ENCODE measurements at places on chromosomes 6 and 20.
A peak's percentile ranks its signal among the peaks of the same experiment; 100 is the strongest.

GRCh38 chr6:112221981-112222852, 32.1 kb downstream of the LAMA4 start:
- DNase-seq = no peak

GRCh38 chr6:109766167-109766566, 75.1 kb downstream of the FIG4 start:
- DNase-seq = no peak

GRCh38 chr6:166497087-166497899, 89.2 kb downstream of the RAMACL start:
- DNase-seq = no peak

DNA sequence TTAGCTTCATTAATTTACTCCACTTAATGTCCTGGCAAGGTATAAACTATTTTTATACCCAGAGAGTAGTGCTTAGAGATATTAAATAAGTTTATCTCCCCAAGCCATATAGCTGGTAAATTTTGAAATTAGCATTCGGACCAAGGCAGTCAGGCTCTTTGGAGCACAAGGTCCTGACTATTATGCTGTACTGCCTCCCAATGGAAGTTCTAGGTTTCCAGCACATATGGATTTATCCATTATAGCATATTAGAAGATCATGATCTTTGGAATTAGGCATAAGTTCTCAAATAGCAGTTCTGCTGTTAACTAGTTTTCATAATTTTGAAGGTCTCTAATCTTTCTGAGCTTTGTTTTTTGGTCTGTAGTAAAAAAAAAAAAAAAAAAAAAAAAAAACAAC, 835.3 kb upstream of the EPHA7 start:
- DNase-seq = no peak

GRCh38 chr20:63471002-63471716, 1.3 kb downstream of the KCNQ2 start:
- DNase-seq = no peak

GRCh38 chr6:10824819-10825218, 13.5 kb downstream of the MAK start:
- no peak for DNase-seq

DNA sequence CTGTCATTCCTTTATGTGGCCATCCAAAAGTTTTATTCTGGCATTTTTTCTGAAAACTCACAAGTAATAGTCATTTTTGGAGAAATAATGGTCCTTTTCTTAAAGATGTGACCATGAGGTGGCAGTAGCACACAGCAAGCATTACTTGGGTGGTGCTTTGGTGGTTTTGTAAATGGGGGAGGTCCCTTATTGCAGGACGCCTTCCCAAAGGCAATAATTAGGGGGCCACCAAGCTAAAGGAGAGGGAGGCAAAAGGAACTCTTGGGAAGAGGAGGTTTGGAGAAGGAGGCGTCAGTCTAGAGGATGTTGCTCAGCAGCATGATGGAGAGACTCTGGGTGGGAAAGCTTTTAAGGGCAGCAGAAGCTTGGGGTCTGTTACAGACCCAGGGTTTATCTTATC, 422.6 kb upstream of the MMS22L start:
- DNase-seq = no peak

DNA sequence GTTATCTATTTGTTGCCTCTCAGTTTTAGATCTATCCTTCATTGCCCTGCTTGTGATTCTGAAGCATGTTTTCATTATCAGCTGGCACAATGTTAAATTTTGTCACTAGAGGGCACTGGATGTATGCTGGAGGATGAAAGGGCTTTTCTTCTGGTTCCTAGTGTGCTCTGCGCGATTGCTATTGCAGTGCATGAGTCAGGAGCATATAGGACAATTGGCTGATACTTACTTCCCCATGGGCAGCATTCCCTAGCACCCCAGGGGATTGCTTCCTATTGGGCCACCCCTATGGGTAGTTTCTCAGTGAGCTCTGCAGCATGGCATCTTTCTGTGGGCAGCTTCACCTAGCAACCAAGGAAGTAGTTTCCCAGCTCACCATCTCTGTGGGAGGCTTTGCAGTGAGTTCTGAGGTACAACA, 280.3 kb upstream of the SYNCRIP start:
- DNase-seq = peak; percentile 30

- no peak for DNase-seq
These were observed 117.2 kb upstream of the ESR1 start for GRCh38 chr6:151690303-151690702.

- DNase-seq = no peak
These were observed 24.2 kb downstream of the TFAP2A start for GRCh38 chr6:10390495-10391298.

DNA sequence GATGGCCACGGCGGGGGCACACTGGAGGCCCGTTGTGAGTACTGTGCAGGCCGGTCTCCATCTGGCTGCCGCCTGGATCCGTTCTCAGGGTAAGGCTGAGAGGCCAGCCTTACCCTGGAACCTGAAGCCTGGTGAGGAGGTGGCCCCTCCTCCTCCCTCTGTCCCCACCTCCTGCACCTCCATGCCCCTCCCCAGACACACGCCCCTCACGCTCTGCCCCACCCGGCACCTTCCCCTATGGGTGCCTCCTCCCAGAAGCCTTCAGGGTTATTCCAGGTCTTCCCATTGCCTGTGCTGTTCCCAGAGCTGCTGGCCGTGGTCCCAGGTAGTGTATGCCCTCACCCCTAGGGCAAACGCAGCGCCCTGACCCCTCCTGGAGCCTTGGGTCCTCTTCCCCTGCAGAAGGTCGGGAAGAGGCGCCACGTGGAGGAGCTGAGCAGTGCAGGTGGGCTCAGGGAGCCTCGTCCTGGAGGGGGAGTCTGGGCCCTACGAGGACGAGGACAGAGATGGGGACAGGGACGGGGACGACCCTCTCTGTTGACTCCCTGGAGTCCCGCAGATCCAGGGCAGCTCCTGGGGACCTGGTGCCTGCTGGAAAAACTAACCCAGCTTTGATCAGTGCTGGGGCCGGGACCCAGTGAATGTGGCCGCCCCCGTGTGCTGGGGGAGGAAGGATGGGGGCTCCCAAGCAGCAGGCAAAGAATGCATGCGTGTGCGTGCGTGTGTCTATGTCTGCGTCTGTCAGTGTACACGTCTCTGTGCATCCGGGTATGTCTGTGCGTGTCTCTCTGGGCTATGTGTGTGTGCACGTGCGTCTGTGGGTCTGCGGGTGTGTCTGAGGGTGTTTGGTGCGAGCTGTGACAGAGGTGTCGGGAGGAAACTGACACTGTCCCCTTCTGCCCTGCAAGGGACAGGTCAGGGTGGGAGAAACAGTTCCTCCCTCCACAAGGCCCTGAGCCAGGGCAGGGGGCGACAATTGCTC, 8.2 kb upstream of the HRH3 start:
- DNase-seq = no peak

DNA sequence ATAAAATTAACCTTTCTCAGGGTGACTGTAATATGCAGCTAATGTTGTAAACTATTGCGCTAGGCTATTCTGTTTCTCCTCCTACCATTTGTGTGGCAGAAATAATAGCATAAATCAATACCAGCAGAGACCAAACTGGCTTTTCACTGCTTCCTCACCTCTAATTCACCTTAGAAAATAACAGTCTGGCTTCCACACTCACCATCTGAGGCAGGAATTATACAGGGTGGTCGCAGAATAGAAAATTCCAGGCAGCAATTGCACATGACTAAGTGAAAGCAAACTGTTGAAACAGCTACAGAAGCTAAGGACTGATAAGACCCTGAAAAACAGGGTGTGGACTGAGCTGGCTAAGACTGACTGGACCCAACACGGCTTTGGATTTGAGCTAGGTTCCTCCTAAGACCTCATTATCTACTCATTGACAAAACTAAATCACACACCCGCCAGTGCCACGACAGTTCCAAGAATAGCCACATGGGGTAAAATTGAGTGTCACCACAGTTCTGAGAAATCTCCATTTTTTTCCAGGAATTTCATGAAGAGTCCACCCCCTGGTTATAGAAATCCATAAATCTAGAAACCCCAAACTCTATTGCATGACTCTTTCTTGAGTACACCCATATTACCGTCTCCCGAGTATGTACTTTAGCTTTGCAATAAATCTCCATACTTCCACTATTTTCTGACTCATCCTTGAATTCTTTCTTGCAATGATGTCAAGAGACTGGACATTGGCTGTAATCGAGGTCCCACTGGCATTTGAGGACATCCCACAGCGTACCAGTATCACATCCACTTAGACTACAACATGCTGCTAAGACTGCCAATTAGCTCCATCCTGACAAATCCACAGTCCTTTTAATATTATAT, 60.9 kb upstream of the KCNQ5 start:
- no peak for DNase-seq

DNA sequence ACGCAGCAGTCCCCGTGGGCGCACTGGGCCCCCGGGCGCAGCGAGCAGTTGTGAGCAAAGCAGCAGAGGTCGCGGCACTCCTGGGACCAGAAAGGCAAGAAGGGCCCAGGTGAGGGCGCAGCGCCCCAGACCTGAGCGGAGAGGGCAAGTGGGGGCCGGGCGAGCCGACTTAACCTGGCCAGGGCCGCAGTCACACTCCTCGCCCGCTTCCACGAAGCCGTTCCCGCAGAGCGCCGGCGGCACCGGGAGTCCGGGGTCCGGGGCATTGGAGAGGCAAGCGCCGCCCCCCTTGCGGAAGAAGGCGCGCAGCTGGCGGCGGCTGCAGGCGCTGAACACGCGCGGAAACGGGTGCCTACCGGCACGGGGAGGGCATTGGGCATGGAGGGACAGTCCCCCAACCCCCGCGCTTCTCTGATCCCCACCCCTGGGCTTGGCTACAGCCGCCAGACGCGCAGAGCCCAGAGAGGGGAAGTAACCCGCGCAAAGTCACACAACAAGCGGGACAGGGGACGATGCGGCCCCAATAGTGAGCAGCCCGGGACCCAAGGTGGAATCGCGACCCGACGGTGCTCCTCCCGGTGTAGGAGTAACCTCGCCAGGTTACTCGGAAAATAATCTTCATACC, 9.2 kb downstream of the ADAM33 start:
- DNase-seq = no peak

GRCh38 chr6:125246566-125246965, 55.2 kb downstream of the HDDC2 start:
- DNase-seq = no peak

DNA sequence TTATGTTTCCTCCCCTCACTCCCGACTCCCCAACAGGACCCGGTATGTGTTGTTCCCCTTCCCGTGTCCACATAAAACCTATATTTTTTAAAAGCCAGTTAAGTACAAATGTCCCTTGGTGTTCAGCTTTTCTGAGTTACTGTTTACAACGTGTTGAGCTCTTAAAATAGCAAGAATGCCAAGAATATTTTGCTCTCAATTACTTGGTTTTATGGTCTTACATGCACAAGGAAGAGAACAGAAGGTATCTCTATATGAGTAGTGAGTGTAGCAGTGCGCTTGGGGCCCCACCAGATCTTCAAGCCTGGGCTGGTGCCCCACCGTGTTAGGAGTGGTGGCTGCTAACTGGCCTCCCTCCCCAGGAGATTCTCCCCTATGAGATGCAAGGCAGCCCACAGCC, 75.3 kb downstream of the RIN2 start:
- no peak for DNase-seq

- DNase-seq = no peak
These were observed 18.9 kb downstream of the MANBAL start for GRCh38 chr20:37308086-37309050.

- DNase-seq = no peak
These were observed 1.4 kb downstream of the SDC4 start for GRCh38 chr20:45346851-45347250.

- DNase-seq = no peak
These were observed 68.2 kb upstream of the AGPAT4 start for GRCh38 chr6:161342039-161342438.

All from SK-N-MC (cell line).